NCI-H1417 (cell line): ENCODE measurements at places on chromosomes 5 and 9.

DNA sequence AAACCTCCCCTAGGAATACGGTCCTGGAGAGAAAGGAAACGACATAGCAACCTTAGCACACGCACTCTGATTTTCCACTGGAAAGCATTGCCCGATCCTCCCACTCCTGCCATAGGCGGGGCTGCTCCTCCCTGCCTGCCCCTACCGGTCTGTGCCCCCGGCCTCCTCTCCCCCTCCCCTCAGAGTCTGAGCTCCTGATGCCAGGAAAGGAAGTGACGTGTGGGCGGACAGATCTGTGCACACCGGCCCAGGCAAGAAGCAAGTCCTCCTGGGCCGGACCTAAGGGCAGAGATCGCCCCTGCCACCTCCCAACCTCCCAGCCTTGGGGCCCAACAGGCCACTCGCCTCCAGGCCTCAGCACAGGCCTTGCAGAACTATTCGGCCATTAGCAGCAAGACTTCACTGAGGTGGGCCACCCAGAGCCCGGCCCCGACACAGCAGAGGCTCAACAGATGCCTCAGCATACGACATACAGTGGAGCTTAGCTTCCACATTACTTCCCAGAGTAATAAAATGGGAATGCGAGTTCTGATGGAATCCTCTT lies 7.2 kb downstream of the NINJ1 start:
- DNase-seq, result peak; percentile 16

DNA sequence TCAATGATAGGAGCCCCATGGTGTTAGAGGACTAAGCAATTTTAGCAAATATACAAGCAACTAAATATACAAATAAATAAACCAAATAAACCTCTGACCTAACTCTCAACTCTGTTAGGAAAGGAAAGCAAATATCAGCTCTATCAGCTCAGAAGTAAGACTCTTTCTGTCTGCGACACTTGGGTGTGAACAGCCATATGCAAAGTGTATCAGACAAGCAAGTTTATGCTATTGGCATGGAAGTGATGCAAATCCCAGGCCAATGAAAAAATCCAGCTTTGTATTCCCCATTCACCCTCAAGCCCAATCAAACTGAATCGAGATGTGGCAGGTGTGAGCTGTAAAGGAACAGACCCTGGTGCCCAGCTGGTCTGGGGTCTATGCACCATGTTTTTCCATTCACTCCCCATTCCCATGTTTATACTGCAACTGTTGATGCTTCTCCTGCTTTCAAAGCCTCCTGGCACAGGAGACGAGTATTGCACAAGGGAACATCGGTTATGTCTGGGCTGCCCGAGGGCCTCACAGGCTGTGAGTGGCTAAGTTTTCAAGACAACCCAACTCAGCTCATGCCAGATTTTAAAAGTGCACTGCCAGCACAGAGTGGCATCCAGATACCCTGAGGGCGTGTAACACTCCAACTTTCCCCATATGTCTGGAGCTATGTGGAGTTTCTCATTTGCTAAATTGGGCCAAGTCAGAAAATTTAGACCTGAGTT lies 73.1 kb downstream of the FEM1C start:
- DNase-seq, result no peak

- peak; percentile 2 for DNase-seq
Observed at GRCh38 chr5:112475747-112476365, 56.8 kb upstream of the EPB41L4A start.

DNA sequence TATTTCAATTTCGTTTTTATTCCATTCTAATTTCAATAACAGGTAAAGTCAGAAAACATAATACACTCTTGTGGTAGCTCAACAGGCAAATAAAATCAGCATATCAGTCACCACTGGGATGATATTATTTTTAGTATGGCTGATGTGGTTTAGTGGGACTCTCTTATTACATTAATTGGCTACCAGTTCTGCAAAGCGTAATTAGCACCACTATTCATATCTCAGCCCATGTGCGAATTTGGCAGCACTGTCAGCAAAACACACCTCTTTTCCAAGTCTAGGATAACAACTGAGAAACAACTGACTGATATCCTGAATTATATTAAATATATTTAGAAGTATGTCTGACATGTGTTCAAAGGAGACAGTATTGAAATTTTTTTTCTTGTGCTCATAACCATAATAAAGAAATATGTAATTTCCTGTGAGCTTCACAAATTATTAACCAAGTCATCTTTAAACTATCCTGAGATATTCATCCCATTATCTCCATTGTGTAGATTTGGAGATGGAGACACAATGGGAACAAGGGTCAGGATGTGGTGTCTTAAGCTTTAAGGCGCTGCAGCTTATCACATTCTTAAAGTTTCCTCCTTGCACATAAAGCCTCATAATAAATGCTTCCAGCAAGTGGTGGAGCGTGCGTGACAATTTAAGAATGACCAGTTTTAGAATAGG lies 212.4 kb downstream of the TLE1 start:
- DNase-seq, result no peak

DNA sequence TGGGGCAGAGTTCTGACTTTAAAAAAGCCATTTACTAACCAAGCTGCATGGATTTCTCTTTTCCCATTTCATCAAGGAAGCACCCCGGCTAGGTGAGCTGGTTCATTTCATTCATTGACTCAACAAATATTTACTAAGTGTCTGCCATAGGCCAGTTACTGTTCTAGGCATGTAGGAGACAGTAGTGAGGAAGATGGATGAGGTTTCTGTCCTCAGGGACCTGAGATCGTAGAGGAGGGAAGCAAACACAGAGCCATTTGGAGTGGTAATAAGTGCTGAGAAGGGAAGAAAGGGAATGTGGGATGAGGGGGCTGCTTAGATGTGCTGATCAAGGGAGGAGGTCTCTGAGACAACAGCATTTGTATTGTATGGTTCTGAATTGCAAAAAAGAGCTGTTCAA lies 120.4 kb downstream of the C9orf152 start:
- DNase-seq, result peak; percentile 40

GRCh38 chr9:33722359-33722675 lies 73.0 kb upstream of the PRSS3 start:
- no peak for DNase-seq

DNA sequence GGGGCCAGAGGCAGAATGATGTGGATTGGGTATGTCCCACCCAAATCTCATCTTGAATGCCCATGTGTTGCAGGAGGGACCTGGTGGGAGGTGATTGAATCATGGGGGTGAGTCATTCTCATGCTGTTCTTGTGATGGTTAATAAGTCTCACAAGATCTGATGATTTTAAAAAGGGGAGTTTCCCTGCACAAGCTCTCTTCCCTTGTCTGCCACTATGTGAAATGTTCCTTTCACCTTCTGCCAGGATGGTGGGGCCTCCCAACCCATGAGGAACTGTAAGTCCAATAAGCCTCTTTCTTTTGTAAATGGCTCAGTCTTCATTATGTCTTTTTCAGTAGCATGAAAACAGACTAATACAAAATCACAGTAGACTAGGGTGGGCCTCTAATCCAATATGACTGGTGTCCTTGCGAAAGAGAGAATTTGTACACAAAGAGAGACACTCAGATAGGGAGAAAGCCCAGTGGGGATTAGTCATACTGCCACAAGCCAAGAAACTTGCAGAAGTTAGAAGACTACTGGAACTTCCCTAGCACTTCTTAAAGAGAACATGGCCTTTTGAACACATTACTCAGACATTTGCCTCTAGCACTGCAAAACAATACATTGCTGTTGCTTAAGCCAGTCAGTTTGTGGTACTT lies 68.4 kb downstream of the ANXA1 start:
- no peak for DNase-seq

DNA sequence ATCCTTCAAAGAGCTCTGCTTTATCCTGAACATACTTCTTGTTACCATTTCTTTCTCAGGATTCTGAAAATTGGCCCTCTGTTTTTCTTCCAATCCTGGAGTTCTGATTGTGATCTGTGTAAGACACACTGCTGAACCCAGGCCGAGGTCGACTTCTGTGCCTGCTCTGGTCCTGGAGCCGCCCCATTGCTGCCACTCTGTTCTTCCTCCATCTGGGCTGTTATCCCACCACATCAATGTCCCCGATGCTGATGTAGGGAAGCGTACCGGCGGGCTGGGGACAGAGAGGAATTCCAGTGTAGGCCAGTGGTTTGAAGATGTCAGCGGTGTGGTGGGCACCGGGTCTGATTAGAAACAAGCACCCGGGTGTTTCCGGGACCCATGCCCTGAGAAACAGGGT lies 102.5 kb downstream of the LIFR start:
- DNase-seq, result no peak

DNA sequence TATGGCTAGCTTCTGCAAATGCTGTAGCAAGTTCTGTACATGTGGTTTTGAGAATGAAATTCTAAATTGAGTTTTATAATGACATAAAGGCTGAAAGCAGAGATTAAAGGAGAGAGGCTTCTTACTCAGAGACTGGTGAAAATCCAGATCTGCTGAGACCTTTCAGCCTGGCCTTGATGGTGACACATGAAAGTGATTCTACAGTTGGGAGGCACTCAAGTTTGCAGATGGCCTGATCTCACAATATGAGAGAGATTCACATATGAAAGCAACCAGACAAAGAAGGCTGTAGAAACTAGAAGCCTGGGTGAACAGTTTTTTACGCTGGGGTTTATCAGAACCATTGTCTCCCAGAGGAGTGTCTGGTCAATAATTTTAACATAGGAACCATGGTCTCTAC lies 49.0 kb downstream of the RAB3C start:
- DNase-seq, result no peak

GRCh38 chr5:112534611-112535255 lies 115.7 kb upstream of the EPB41L4A start:
- DNase-seq, result no peak

- no peak for DNase-seq
Observed at GRCh38 chr5:166708291-166708690, 1583.2 kb upstream of the WWC1 start.

DNA sequence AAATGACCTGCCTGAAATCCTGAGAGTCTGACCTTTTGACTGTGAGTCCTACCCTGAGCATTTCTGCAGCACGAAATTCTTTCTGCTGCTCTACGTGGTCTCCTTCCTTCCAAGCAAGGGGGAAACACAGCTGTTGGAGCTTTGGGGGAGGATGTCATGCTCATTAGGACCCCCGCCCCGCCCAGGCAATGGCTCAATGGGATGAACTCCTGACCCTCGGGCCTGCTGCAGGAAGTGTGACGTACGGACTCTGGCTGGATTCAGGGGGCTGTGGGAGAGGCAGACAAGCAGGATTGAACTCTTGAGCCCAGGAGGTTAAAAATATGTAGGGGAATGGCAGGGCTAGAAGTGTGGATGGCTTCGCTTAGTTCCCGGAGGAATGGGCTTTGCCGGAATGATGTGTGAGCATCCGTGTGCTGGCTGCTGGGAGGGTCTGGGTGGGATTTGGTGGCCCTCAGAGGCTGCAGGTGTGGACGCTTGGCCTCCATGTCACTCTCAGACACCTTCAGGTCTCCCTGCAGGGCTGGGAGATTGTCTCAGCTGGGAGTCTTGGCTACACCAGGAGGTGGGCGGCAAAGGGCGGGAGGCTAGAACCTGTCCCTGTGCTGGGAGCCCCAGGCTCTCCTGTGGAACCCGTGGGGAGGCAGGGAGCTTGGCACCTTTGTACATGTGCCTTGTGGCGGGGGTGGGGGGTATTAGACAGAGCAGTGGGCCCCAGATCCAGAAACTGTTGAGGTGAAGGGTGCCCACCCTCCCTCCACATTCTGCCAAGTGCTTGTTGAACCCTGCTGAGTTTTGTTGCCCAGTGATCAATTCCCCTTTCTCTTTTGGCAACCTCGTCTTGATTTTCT lies 26.3 kb downstream of the STC2 start:
- no peak for DNase-seq

- DNase-seq, result no peak
Observed at GRCh38 chr5:135644816-135645215, 66.0 kb upstream of the CXCL14 start.

DNA sequence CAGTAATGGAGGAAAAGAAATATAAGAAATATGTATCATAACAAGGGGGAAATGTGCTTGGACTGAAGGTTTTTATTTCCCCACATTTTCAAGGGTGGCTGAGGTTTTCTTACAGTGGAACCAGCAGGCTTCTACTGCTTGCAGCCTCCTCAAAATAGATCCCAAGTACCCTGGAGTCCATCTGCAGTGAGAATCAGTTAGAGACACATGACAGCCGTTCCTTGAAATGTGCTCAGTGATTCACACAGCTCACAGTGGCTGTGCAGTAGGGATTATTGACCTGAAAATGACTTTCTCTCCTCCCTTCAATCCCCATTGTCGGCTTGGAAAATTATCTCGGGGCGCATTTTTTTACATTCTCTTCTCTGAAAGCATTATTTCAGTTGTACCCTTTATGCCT lies 832.0 kb downstream of the TLR4 start:
- no peak for DNase-seq

DNA sequence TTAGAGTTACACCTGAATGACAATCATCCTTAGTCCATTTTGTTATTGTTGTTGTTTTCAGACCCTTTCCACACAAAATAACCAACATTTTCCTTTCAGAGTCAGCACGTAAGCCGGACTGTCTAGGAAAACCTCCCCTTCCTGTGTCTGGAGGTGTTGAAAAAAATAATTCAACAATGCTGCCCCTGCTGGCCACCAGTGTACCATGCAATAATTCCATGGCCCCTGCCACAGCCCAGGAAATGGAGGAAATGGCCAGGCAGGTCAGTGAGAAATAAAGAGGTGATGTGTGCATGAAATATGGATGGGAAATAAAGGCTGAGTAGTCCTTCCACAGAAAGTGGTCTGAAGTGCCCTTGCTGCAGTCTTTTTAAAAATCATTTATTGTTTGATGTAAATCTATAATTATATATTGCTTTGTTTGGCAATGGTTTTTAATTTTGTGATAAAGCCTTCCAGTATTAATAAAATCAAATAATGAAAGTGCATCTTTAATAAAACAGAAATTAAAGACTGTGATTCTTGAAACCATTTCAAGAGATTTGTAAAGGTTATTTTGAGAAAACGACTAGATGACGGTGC lies 152.8 kb upstream of the PAPPA start:
- DNase-seq, result no peak

- DNase-seq, result no peak
Observed at GRCh38 chr9:91589101-91589553, 165.5 kb upstream of the NFIL3 start.

DNA sequence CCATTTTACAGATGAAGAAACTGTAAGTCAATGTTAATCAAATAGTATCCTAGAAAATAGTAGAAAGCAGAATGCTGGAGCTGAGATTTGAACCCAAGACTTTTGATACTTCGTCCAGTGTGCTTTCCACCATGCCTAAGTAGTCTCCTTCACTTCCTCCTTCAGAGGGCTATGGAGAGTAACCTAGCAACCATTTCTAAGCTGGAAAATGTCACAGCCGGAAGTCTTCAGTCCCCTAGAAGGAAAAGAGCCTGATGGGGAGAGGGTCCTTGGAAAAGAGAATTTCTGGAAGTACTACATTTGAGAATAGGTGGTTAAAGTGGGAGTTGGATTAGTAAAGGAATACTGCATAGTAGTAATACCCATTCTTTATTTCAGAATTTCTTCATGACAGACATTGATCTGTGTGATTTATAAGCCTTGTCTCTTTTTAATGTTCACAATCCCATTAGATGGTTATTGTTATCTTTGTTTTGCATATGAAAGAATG lies 32.7 kb downstream of the PCDHAC2 start:
- no peak for DNase-seq

GRCh38 chr5:81151546-81151945 lies 81.6 kb upstream of the CKMT2 start:
- no peak for DNase-seq
